ENCODE measurements at places on chromosomes 12 and 14. TPM values are rescaled to one million over a fixed set of nuclear protein-coding genes. Genes with fewer than 3 reads are reported as not detected.

TAS2R8 gene
- total RNA-seq: not detected

TAS2R13 gene
- 3.5 TPM for total RNA-seq

GRCh38 chr12:593396-594270 lies 69.6 kb downstream of the NINJ2 start:
- DNase-seq: no peak
- H3K4me3 ChIP-seq: no peak overlapping the region
- no peaks in the 10 kb centered on the region for H3K4me1 ChIP-seq
- H3K27ac ChIP-seq: no peak overlapping the region
- no peaks in the 10 kb centered on the region for H3K36me3 ChIP-seq

DNA sequence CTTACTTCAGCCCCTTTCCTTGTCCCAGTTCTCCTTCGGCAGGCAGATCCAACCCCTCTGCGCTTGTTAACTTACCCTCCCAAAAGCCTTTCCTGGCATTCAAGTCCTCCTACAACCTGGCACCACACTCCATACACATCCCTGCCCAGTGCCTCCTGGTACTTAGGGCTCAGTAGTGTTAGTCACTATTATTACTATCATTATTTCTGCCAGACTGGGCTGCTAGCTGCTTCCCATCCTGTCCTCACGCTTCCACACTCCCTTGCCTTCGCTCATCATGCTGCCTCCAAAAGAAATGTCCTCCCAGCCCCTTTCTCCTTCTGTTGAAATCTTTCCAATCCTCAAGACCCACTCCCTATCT lies 1.6 kb upstream of the HDAC7 start:
- H3K4me1 ChIP-seq: peaks cover 39% of the 10 kb centered on the region
- DNase-seq: no peak
- no peak overlapping the region for H3K4me3 ChIP-seq
- no peaks in the 10 kb centered on the region for H3K36me3 ChIP-seq
- H3K27ac ChIP-seq: peak overlapping the region; percentile 98
- H3K27me3 ChIP-seq: no peaks in the 10 kb centered on the region

- no peak for DNase-seq
- H3K36me3 ChIP-seq: no peaks in the 10 kb centered on the region
- no peaks in the 10 kb centered on the region for H3K27me3 ChIP-seq
- no peaks in the 10 kb centered on the region for H3K4me1 ChIP-seq
- H3K27ac ChIP-seq: no peak overlapping the region
Observed at GRCh38 chr12:94805749-94806529, 155.6 kb upstream of the TMCC3 start.

DNA sequence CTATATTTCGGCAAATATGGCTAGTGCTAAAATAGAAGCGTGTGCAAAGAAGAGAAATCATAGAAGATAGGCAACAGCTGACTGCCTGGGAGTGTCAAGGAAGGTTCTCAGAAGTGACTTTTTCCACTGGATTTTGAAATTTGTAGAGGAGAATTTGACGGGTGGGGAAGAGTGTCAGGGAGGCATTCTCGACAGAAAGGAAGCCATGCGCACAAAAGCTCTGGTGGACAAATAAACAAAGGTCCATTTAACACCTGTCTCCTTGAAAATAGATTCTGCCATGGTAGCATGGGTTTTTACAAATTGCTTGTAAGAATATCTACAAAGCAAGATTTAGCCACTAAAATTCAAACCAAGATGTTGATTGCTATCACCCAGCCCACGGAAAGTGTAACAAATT lies 1081.5 kb downstream of the GALC start:
- H3K27me3 ChIP-seq: no peaks in the 10 kb centered on the region
- no peaks in the 10 kb centered on the region for H3K4me1 ChIP-seq
- DNase-seq: no peak
- no peak overlapping the region for H3K27ac ChIP-seq
- no peaks in the 10 kb centered on the region for H3K36me3 ChIP-seq

DNA sequence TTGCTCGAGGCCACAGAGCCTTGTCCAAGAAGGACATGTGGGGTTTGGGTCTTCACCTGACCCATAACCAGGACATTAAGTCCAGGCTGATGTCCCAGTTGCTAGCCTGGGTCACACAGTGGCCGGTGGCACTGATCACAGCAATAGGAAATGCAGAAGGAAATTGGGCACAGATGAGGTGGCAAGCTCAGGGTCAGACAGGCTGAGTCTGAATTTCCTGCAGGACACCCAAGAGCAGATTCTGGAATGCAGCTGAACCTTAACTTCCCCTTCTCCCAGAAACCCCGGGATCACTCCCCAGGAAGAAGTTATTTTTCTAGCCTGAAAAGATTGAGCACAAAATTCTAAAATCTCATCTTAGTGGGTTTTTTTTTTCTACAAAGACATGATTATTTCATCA lies 199.9 kb downstream of the KSR2 start:
- no peaks in the 10 kb centered on the region for H3K36me3 ChIP-seq
- H3K27me3 ChIP-seq: no peaks in the 10 kb centered on the region
- no peak for DNase-seq
- no peak overlapping the region for H3K27ac ChIP-seq

- DNase-seq: no peak
- H3K36me3 ChIP-seq: no peaks in the 10 kb centered on the region
- no peak overlapping the region for H3K27ac ChIP-seq
- no peaks in the 10 kb centered on the region for H3K27me3 ChIP-seq
- H3K4me1 ChIP-seq: no peaks in the 10 kb centered on the region
Observed at GRCh38 chr14:68051146-68051545, 231.6 kb downstream of the RAD51B start.

- no peak overlapping the region for H3K27ac ChIP-seq
- DNase-seq: no peak
- no peaks in the 10 kb centered on the region for H3K36me3 ChIP-seq
- no peaks in the 10 kb centered on the region for H3K4me1 ChIP-seq
- no peak overlapping the region for H3K4me3 ChIP-seq
- H3K27me3 ChIP-seq: no peaks in the 10 kb centered on the region
Observed at GRCh38 chr12:79765157-79765556, 74.4 kb upstream of the PAWR start.

- H3K27me3 ChIP-seq: no peaks in the 10 kb centered on the region
- H3K4me3 ChIP-seq: no peak overlapping the region
- H3K36me3 ChIP-seq: no peaks in the 10 kb centered on the region
- H3K27ac ChIP-seq: no peak overlapping the region
Observed at GRCh38 chr12:127101076-127101475, 1165.9 kb upstream of the TMEM132C start.

DNA sequence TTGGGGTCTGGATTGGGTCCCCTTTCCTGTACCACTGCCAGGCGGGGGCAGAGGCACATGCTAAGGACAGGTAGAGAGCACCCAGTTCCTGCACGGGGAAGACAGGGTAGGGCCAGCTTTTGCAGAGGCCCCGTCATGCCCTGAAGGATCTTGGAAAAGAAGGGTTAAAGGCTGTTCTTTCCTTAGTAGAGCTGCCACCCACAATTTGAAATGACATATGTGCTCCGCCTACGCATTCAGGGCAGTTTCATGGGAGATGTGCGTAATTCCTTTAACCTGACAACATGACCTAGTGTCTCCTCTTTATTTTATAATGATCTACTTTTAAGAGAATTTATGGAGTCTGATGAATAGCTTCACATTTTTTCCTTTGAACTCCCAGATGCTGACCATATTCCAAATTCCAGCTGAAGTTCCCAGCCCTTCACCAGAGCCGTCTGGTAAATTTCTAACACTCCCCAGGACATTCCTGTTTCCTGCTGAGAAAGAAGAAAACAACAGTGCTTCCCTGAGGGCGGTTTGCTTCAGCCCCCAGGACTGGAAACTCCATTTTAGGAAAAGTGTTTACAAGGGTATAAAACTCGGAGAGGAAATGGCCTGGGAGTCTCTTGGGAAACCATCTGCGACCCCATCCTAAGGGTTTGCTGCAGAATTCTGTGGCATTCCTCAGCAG lies 58.9 kb upstream of the PLEKHG3 start:
- H3K36me3 ChIP-seq: no peaks in the 10 kb centered on the region
- DNase-seq: no peak
- no peaks in the 10 kb centered on the region for H3K27me3 ChIP-seq
- H3K4me3 ChIP-seq: no peak overlapping the region

DNA sequence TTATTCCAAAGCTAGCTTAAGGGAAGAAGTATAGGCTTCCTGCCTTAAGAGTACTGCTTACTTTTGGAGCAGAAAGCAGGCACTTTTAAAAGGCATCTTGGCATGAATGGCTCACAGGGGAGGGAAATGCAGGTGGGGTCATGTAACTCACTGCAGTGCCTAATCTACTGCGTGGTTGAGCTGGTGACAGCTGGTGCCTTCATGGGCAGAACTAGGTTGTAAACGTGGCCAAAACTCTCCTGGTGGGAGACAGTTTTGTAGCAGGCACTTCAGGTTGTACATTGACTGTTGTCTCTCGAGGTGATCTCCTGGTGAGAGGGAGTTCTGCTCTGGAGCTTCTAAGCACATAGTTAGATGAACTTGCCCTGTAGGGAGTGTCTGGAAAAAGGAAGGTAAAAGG lies 962.5 kb downstream of the DIO2 start:
- H3K4me1 ChIP-seq: no peaks in the 10 kb centered on the region
- no peak for DNase-seq
- H3K4me3 ChIP-seq: no peak overlapping the region

GRCh38 chr12:26122681-26123481 lies 2.0 kb downstream of the BHLHE41 start:
- DNase-seq: peak; percentile 62
- peak overlapping the region; percentile 72 for H3K4me3 ChIP-seq
- H3K36me3 ChIP-seq: no peaks in the 10 kb centered on the region

DNA sequence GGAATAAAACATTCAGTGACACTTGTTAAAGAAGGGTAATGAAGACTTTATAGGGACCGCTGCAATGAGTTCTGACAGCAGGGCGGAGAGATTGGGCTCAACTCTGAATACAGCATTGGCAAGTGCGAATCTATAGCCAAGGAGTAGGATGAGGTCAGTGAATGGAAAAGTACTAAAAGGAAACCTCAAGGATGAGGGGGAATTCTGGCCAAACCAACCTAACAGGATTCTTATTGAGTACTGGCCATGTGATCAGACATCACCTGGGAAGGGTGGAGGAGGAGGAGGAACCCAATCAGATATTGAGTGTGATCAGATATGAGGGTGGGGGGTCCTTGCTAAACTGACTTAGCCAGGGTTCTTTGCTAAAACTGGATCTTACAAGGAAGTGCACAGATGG lies 31.0 kb downstream of the DRAM1 start:
- H3K4me1 ChIP-seq: no peaks in the 10 kb centered on the region
- no peak for DNase-seq
- H3K36me3 ChIP-seq: no peaks in the 10 kb centered on the region
- no peaks in the 10 kb centered on the region for H3K27me3 ChIP-seq

DNA sequence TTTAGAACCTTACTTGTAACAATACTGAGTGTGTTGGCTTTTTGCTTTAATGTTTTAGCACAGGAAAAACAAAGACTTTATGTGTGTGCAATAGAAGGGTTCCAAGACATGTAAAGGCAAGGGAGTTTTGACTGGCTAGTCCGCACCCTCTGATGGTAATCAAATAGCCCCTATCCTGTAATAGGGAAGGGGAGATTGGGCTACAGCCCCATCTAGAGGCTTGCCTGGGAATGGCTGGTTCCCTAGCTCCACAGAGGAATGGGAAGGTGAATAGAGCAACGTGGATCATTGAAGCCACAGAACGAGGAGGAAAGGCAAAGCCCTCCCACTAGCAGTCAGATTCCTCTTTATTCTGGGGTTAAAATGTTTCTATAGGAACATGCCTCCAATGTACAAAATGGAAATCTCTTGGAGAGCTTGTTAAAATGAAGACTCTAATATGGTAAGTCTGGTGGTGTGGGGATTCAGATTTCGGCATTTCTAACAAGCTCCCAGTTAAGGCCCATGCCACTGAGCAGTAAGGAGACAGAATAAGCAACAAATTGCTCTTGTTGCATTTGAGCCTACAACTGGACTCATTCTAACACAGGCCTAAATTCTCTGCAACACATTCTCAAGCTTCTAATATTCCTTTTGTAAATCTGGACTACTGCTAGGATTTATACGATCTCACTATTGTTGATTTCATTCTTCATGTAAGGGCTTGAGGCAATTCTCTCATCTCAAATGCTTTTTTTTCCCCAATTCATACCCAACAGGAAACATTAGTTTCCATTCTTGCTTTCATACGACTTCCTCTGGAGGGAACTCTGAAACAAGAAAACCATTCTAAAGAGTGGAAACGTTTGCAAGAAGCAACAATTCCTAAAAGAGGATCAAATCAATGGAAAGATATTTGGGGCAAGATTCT lies 57.1 kb downstream of the NIN start:
- no peak for DNase-seq
- no peaks in the 10 kb centered on the region for H3K4me1 ChIP-seq
- H3K27me3 ChIP-seq: no peaks in the 10 kb centered on the region
- no peak overlapping the region for H3K4me3 ChIP-seq

- H3K27me3 ChIP-seq: no peaks in the 10 kb centered on the region
- H3K4me3 ChIP-seq: no peak overlapping the region
- H3K4me1 ChIP-seq: no peaks in the 10 kb centered on the region
- H3K36me3 ChIP-seq: no peaks in the 10 kb centered on the region
- H3K27ac ChIP-seq: no peak overlapping the region
Observed at GRCh38 chr14:99930420-99931274, 134.6 kb upstream of the EVL start.

- H3K27ac ChIP-seq: no peak overlapping the region
- H3K36me3 ChIP-seq: no peaks in the 10 kb centered on the region
- no peaks in the 10 kb centered on the region for H3K4me1 ChIP-seq
Observed at GRCh38 chr14:49461529-49462401, 124.4 kb downstream of the RPS29 start.

DNA sequence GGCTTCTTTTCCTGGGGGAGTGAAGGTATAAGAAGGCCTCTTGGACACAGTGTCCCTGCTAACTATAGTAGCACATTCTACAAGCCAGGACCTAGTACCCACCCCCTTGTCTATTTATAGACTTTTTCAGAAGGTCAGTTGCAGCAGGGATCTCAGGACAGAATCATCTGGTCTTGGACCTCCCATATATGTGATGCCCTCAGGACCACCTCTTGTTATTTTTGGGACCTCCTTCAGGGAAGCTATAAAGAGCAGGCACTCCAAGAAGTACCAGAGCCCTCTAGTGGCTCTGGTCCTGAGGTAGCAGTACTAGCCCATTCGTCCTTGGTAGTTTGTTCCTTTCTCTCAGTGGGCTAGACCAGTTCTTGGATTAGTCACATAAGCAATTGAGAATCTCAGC lies 4.3 kb downstream of the COQ10A start:
- no peaks in the 10 kb centered on the region for H3K27me3 ChIP-seq
- H3K27ac ChIP-seq: no peak overlapping the region
- H3K4me1 ChIP-seq: peaks cover 3% of the 10 kb centered on the region
- no peak overlapping the region for H3K4me3 ChIP-seq

GRCh38 chr12:48422060-48422459 lies 50.3 kb upstream of the ANP32D start:
- DNase-seq: no peak
- no peaks in the 10 kb centered on the region for H3K36me3 ChIP-seq
- H3K27me3 ChIP-seq: no peaks in the 10 kb centered on the region

GRCh38 chr12:48122065-48122834 lies 3.1 kb downstream of the PFKM start:
- no peaks in the 10 kb centered on the region for H3K36me3 ChIP-seq
- H3K27me3 ChIP-seq: no peaks in the 10 kb centered on the region
- no peak for DNase-seq
- H3K4me1 ChIP-seq: no peaks in the 10 kb centered on the region

- H3K4me3 ChIP-seq: peak overlapping the region; percentile 60
- no peaks in the 10 kb centered on the region for H3K36me3 ChIP-seq
- DNase-seq: no peak
Observed at GRCh38 chr12:122527478-122527944, 462 bp downstream of the KNTC1 start.

Data from breast epithelium (tissue), 4 donors.